ENCODE measurements at places on chromosomes 3 and 15.

DNA sequence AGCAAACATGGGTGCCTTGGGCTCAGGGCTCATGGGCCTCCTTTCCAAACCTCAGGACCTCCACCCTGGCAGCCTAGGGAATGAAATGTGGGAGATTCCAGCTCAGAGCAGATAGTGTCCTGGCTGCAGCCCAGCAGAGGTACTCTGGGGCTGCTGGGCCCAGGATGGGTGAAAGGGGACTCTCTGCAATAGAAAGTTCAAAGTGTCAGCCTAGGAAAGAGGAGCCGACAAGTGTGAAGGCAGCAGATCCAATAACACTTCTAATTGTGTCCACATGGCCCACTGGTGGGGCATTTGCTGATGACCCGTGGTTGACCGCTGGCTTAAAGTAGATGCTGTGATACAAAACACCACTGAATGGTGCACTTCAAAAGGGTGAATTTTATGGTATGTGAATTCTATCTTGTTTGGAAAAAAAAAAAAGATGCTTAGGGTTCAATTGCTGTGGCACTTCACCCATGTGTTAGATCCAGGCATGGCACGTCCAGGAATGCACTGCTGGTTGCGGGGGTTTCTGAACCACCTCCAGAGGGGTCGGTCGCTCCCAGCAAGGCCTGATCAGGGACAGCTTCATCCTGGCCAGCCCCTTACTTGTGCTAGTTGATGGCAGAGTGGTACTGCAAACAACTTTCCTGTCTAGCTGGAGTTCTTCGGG is 20.9 kb downstream of the AMOTL2 start:
- no peak for DNase-seq

DNA sequence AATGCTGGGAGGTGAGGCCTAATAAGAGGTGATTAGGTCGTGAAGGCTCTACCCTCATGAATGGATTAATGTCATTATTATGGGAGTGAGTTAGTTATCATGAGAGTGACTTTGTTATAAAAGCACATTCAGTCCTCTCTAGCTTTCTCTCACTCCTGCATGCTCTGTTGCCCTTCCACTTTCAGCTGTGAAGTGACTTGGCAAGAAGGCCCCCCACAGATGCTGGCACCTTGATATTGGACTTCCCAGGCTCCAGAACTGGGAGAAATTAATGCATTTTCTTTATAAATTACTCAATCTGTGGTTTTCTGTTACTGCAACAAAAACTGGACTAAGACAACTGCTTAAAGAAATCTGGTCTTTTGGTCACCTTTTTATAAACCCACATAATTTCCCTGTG is 144.3 kb downstream of the FBN1 start:
- no peak for DNase-seq

DNA sequence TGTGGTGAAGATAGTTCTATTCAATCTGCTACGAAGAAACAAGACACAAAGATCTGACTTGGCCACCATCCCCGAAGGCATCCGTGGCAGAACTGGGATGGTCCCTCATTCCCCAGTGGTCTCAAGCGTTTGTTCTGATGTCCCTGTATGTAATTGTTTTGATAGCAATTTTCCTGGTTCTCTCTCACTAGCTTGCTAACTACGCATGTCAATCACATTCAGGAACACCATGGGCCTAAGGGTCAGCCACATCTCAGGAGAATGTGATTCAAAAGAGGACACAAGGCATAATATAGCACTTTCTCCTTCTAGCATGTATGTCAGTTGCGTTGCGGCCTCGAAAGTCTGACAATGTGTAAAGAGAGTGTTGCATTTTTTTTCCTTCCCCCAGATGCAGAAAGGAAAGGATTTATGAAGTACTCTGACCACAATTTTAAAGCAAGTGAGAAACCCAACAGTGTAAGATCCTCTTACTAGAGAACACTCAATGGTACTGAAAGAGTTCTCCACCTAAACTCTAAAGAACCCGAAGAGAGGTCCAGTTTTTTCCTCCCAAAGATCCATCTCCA is 32.0 kb upstream of the TCF12 start:
- no peak for DNase-seq

DNA sequence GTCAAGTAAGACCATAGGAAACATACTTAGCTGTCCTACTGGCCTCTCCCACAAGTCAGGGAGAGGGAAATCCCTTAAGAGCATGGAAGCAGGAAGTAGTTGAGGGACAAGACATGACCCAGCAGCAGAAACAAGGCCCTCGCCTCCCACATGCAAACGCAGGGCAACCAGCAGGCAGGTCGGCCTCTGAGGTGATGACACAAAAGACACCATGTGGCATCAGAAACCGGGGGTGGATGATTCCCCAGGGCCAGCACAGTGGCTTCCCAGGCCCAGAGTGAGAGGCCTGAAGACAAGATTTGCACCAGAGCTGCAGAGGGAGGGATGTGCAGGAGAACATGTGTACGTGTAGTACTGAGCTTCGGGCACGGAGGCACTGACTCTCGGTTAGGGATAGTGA is 26.3 kb downstream of the PXYLP1 start:
- DNase-seq: no peak

GRCh38 chr3:109478614-109479013 is 141.3 kb upstream of the DPPA4 start:
- no peak for DNase-seq

DNA sequence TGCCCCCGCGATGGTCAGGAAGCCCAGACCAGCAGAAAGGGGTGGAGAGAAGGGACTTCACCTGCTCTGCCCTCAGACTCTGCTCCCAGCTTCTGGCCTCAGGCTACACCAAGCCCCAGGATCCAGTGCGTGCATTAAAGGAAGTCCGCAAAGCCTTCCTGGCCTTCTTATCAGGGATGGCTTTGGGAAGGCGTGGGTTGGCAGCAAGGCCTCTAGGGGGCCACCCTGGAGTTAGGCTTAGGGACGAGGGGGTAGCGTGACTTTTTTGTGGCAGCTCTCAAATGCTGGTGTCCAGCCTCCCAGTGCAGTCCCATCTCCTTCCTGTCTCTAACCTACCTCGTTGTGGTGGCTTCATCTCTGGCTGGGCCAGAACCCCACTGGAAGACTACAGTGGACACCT is 18.9 kb upstream of the RPL29 start:
- DNase-seq: no peak

DNA sequence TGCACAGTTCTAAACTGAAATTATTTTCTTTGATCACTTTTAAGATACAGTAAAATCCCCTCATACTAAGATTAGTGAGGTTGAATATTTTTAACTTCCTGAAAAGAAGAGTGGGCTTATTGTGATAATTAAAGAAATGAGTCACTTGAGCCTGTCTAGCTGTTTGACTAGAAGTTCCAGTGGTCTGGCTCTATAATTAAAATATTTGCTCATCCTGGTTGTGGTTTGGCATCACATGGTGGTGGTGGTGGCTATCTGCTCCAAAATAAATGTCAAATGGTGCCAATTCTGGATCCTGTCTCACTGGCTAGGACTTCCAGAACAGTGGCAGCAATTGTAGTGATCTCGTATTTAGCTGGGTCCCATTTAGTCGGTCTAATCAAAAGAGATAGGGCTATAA is 8.6 kb upstream of the TEX9 start:
- no peak for DNase-seq

DNA sequence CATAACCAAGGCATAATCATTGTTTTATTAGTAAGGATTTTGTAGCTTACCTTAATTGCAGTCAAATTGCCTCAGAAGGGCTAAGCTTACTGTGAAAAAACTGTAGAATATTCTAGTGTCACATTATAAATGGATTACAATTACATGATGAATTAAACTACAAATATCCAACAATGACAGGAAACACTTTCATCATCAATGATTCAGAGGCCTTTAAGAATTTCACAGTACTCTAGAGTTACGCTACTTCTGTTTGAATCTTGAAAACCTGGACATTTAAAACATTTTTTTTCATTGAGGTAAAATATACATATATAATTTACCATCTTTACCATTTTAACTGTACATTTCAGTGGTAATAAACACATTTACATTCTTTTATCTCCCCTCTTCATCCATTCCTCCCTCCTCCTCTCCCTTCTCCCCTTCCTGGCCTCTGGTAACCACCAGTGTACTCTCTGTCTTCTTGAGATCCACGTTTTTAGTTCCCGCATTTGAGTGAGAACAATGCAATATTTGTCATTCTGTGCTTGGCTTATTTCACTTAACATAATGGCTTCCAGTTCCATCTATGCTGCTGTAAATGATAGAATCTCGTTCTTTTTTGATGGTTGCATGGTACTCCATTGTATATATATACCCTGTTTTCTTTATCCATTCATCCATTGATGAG is 54.7 kb downstream of the GJD2 start:
- DNase-seq: no peak

- no peak for DNase-seq
Observed at GRCh38 chr3:732326-732928, 360.4 kb upstream of the CNTN6 start.

DNA sequence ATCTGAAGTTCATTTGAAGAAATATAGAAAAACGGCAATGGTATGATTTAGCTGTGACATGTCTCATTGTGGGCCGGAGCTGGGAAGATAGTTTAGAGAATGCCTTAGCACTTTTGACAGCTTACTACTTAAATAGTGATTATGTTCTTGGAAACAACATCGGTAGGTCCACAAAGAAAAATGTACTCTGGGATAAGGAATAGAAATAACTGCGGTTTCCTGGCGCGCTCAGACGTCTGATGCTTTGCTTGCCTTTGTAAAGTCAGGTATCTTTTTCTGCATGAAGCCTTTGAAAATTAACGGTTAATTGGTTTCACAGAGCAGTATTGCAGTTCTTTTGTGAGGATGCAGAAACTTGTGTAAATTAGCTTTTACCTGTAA is 1.4 kb downstream of the USP3 start:
- DNase-seq: no peak

DNA sequence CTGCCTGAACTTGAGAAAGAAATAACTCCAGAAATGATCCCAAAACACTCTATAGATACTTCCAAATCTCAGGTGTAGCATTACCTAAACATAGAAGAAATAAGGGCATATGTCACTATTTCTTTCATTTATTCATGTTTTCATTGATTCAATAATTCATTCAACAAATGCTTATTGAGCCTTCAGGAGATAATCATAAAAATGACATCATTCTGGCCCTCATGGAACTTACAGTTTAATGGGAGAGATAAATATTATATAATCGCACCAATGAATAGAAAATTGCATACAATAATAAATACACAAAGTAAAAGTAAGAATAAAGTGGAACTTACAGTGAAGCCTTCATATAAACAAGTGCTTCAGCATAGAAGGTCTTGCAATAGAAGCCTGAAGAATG is 58.1 kb upstream of the NR2F2 start:
- no peak for DNase-seq

GRCh38 chr15:95770196-95770595 is 560.3 kb upstream of the NR2F2 start:
- DNase-seq: no peak

DNA sequence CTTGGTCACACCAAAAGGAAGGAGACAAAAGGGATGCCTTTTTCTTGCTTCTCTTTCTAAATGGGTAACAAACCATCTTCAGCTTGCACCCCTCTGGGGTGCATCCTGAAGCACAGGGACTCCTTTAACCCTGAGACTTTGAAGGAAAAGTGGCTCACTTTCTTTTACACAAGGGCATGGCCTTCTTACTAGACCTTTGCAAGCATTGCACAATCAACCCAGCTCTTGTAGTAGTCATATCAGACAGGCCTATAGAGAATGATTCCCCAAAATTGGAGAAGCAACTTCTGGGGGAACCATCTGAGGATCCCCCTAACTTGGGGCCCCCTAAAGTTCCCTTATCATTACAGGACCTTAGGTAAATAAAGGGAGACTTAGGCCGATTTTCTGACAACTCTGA is 56.1 kb upstream of the GK5 start:
- DNase-seq: no peak

DNA sequence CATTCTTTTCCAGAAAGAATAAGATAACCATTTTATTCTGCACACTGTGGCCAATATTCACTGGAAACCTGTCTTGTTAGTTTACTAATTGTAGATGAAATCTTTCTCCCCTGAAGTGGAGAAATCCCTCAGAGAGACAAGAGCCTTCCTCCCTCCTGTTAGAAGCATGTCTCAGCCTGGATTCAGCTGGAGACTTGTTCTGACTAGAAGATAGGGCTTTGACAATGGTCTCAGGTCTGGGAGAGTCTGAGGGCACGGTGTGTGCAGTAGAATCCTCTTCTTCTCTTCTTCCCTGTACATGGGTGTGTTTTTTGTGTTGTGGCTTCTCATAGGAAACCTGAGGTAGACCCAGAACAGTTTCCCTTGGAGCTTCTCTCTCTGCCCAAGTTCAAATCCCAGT is 19.9 kb downstream of the CCK start:
- DNase-seq: no peak

GRCh38 chr3:72041076-72041475 is 256.1 kb upstream of the PROK2 start:
- no peak for DNase-seq

GRCh38 chr3:36372534-36372935 is 7.8 kb upstream of the STAC start:
- DNase-seq: no peak

GRCh38 chr15:66100761-66101160 is 152.8 kb downstream of the MEGF11 start:
- no peak for DNase-seq

DNA sequence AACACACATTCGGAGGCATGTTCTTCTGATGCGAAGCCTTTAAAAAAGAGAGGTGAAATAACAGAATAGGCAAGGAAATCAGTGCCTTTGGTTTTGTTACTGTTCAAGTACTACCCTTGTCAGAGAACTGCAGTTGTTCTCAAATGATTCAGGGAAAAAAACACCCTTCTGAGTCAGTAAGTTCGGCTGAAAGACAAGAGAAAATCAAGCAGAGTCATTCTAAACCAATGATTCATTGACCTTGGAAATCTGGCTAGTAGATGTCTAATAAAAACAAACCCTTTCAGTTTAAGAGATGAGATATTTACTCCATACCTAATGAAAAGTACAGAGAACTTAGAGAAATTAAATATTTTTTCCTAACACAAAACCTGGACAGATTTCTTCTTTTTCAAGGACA is 72.7 kb upstream of the ABI3BP start:
- no peak for DNase-seq

DNA sequence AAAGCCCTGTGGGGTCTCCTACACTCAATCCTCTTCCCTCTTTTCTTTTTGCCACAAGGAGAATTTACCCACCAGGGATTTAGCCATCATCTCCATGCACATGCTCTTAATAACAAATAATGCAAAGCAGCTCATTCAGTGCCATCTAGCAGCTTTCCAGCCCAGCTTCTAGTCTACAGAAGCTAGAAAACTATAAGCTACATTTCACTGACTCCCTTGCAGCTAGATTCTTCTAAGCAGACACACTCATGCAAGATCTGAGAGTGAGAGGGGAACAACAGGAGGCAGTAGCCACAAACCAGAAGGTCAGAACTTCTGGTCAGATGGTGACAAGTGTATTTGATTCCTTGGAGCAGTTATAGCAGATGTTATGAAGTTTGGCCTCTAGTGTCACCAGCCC is 25.5 kb downstream of the OSBPL10 start:
- no peak for DNase-seq

GRCh38 chr3:167587651-167588050 is 66.1 kb downstream of the WDR49 start:
- no peak for DNase-seq

DNA sequence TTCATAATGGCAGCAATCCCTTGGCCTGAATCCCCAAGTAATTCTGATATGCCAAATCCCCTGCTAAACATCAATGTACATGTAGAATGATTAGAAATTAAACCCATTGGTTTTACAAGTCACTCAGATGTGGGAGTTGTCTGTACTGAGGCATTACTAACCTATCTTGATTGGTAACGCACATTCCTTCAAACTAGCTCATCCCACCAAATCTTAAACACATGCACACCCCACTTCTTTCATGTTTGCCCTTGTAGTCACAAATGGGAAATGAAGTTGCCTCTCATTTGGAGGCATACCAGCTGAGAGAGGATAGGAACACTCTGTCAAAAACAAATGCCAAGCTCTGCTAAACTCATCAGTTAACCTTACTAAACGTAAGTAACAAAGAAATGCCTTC is 29.1 kb upstream of the MAN2C1 start:
- DNase-seq: no peak
